ENCODE measurements at places on chromosomes 7 and 10.

GRCh38 chr10:11256896-11257295 lies 239.2 kb downstream of the CELF2 start:
- no peak for DNase-seq

DNA sequence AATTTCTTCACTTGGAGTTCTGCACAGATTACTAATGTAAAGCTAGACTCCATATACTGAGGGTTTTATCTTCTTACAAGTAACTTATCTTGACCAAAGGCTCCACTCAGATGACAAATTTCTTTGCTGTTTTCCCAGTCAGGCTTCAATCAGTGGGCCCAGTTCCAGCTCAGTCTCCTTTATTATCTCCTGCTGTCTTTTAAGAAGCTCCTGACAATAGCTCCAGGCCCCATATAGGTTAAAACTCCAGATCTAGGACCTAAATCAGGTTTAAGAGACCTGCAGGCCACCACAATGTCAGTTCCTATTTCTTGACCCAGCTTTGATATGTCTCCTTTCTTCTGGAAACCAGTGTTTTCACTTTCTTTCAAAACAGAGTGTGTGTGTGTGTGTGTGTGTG lies 165.2 kb downstream of the RELN start:
- no peak for DNase-seq

DNA sequence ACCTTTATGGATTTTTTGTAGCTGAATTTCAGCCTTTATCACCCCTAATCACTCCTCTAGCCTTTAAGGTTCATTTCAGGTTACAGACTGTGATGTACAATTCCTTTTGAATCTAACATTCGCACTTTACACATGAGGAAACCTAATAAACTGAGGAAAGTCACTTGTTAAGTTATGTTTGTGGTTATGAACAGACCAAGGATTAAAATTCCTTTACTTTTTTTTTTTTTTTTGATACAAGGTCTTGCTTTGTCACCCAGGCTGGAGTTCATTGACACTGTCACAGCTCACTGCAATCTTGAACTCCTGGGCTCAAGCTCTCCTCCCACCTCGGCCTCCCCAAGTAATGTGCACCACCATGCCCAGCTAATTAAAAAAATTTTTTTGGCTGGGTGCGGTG lies 3.6 kb downstream of the MCU start:
- DNase-seq = no peak

DNA sequence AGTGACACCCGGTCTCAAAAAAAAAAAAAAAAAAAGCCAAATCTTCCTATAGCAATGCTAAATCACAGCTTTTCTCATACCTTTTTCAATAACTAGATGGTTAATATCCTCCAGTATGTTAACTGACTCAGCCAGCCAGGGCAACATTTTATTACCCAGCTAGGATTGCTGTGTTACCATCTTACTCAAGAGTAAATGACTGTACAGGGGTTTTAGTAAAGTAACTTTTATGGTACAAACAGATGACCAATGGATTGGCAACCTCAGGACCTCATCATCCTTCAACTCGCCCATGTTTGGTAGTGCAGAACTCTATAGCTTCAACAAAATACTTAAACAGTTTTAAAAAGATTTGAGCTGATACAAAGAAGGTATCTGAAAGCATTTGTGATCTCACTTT lies 59.5 kb downstream of the HBP1 start:
- DNase-seq = peak; percentile 55

GRCh38 chr7:131072505-131073091 lies 255.1 kb upstream of the MKLN1 start:
- DNase-seq = peak; percentile 56

DNA sequence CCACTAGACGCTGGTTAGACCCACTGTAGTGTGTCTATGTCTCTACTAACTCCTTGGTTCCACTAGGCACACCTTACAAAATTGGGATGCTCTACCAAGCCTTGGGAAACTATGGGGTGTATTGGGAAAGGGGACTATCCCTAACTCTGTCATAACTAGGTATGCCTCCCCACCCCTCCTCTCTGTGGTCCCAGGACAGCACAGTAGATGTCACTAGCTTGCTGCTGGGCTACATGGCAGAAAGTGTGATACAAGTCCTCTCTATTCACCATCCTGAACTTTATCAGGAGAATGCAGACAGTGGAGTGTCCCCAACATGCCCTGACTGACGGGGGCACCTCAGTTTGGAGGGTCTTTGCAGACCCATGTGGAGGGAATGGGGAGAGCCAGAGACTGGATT lies 30.3 kb upstream of the TMEM273 start:
- DNase-seq = no peak

GRCh38 chr10:33807531-33808359 lies 473.3 kb upstream of the NRP1 start:
- DNase-seq = no peak

- DNase-seq = peak; percentile 5
Observed at GRCh38 chr7:21365866-21366624, 61.8 kb upstream of the SP4 start.

All from GM23248 (cell line).